HS-5 (cell line): ENCODE measurements at places on chromosomes 1 and 21.
A peak's percentile ranks its signal among the peaks of the same experiment; 100 is the strongest.

DNA sequence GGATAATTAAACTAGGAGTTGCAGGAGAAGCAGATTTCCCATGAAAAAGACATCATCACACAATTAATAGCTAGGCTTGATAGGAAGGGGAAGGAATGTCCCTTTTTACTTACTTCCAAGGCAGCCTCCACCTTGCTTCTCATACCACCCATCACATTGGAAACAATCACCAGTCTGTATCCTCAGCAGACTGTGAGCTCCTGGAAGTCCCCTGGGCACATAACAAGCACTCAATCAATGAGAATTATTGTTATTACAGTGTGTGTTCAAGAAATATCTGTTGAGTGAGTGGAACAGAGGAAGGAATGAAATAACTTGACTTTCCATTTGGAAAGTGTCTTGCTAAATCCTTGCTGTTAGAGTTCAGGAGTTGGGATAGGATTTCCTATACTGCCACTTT, 36.2 kb downstream of the HIVEP3 start:
- DNase-seq, result no peak

GRCh38 chr1:187648091-187648490, 819.3 kb downstream of the PLA2G4A start:
- no peak for DNase-seq

DNA sequence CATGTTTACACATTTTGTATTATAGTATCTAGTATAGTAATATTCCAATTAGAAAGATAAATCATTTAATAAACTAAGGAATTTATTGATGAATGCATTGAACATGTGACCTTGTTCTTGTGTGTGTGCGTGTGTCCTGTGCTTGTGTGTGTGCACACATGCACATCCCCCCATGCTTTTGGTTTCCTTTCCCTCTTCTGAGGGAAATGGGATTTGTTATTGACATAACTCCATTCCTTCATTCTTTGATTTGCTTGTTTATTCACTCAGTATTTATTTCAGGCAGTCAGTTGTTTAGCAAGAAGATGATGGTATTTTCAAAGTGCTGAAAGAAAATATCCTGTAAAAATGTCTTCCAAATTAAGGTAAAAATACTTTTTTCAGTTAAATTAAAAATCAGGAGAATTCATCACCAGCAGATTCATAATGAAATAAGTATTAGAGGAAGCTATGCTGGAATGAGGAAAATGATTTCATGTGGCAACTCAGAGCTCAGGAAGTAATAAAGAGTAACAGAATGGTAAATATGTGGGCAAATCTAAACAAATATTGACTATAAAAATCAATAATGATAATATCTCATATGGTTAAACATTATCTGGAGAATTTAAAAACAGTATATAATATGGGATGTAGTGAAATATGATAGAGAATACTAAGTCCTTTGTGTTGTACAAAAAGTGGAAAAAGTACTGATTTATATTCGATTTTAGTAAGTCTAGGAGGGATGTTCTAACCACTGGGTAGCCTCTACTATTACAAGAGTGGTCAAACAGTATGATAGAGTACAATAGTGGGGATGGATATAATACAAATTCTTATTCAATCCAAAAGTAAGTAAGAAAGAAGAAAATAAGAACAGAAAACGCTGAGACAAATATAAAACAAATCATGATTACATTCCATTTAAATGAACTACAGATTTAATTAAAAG, 35.2 kb upstream of the SIPA1L2 start:
- no peak for DNase-seq

GRCh38 chr1:233114159-233114558, 163.7 kb downstream of the NTPCR start:
- DNase-seq, result no peak

DNA sequence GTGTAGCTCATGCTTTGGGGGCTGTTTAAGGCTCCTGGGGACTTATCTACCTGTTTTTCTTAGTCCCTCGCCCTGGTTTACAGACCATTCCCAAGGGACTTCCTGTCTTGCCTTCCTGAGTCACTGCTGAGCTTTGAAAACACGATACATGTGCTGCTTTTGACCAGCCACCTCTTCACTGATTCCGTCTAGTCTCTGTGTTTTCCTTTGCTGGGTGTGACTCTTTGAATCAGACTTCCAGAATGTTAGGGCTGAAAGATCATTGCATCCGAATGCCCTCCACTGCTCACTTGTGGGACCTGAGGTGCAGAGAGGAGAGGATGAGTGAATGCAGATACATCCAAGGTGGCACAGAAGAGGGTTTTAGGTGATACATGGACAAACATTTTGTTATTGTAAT, 35.4 kb upstream of the CITED4 start:
- no peak for DNase-seq

- peak; percentile 2 for DNase-seq
Measured at GRCh38 chr1:186679924-186680244, 339 bp downstream of the PTGS2 start.

DNA sequence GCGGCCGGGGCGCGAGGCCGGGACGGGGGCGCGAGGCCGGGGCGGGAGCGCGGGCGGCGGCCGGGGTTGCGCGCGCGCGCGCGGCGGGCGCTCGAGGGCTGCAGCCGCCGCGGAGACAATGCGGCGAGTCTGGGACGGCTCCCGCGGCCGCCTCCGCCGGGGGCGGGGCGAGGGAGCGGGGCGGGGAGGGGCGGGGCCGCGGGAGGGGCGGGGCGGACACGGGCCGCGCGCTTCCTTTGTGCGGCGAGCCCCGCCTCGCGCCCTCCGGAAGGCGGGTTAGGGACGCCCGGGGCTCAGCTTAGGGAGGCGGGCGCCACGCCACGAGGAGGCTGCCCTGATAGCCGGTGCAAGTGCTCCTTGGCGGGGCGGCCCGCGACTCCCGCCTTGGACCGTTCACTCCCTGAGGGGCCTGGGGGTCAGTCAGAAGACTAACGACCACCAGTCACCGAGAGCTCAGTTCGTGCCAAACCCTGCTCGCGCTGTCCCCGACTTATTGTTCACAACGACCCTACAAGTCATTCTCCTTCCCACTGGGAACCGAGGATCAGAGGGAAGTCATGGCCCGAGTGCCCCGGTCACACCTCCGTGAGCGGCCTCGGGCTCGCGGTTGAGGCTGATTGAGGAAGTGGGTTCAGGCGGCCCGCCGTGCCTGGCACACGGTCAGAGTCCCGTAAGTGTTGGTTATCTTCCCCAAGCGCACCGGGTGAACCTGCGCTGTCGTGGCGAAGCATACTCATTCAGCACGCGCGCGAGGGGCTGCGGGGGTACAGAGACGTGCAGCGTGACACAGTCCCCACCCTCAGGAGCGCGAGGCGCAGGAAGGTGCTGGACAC, 29.1 kb upstream of the A3GALT2 start:
- DNase-seq, result no peak

- no peak for DNase-seq
Measured at GRCh38 chr1:170471398-170472053, 60.4 kb upstream of the GORAB start.

GRCh38 chr1:155218854-155219591, 10.5 kb downstream of the MTX1 start:
- DNase-seq, result no peak

DNA sequence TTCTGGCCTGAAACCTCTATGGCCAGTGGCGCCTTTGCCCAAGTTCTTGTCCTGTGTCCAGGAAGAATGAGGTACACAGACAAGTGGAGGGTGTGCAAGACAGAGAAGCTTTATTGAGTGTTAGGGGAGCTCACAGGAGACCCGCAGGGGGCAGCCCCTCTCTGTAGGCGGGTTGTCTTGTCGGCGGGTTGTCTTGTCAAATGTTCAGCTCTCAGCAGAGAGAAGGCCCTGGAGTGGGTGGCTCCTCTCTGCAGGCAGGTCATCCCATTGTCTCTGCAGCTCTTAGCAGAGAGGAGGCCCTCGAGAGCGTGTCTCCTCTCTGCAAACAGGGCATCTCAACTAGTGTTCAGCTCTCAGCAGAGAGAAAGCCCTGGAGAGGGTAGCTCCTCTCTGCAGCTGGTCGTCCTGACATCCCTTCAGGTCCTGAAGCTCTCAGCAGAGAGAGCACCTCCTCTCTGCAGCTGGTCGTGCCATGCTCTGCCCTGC, 11.0 kb downstream of the COL6A2 start:
- DNase-seq, result no peak

DNA sequence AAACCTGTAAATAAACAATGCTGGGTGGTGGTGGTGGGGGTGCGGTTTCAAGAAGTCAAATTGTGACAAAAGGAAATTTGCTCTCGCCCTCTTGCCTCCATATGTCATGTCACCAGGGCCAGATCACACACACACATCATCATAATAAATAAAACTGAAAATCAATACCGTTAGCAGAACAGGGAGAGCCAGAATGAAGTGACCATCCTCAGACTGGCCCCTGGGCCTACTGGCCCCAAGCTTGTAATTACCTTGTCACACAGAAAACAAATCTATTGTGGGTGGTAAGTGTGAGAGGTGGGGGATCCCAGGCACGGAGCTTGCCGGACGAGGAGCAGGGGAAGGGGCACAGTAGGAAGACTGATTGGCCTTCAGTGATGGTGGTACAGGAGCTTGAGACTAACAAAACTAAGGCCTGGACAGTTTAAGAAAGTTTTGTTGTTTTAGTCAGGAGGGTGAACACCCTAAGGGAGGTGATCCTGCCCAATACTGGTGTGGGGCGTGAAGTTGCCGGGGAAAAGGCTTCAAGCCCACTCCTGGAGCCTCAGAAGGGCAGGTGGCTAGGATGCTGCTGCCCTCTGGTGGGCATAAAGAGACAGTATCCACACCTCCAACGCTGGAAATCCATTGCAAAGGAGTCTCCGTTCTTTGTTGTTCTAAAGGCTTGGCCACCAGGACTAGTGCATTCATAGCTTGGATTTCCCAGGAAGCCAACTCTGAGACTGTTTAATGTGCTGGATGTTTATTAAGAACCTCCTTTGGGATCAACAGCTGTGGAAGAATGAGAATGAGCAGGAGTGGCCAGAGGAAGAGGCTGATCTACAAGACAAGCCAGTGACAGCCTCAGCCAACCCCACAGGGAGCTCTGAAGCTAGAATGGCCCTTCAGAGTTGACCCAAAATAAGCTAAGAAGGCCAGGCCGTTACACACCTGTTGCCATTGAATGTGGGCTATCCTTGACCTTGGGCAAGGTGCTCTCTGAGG, 8.1 kb upstream of the C1orf216 start:
- no peak for DNase-seq

- no peak for DNase-seq
Measured at GRCh38 chr1:47226121-47226838, 5.7 kb downstream of the TAL1 start.

DNA sequence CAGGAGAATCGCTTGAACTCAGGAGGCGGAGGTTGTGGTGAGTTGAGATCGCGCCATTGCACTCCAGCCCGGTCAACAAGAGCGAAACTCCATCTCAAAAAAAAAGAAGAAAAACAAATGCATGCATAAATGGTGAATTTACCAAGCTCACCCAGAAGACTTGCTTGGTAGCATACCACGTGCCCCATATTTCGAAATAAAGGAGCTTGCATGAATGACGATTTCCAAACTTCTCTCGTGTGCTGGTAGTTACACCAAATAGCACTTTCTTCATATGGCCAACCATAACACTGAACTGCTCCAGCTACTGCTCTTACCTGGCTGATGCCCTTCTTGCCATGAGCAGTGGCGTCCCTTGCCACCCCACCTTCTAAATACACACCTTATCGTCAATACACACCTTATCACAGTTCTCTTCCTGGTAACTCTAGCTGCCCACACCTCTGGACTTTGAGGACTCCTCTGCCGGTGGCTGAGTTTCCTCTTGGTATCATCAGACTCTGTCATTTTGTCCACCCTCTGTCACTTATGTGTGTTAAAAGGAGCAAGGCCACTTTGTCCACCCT, 2.8 kb downstream of the DOP1B start:
- no peak for DNase-seq

GRCh38 chr1:95117207-95118066, at the start of gene TLCD4:
Gene TLCD4, plus strand, starts transcription at chr1:95117355. Its CDS starts 26,547 bp downstream, at chr1:95143902.
- DNase-seq, result no peak

DNA sequence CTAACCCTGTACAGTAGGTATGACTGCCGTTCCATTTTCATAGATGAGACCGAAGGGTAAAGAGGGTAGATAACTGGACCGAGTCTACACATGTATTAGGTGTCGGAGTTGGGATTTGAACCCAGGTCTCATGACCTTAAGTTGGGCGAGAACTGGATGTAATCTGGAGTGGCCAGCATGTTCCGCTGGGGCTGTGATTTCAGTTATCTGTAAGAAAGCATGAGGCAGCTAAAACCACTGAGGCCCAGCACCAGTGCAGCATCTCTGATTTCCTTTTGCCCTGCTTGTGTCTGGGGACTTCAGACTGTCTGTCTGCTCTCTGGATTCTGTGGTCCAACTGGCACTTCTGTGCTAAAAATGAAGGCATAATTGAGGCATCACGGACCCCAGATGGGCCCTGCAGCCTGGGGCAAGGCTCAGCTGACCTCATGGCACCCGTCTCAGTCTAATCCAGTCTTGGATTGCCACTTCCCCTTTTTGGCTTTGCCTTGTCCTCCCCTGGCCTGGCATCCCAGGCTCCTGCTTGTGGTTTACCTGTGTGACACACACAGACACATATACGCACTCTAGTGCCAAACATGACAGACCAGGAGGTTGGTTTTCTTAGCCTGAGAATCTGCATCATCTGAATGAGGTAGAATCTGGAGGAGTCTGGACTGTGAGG, 180.2 kb downstream of the KIF26B start:
- DNase-seq, result no peak
